Naive thymus-derived CD4-positive, alpha-beta T cell (primary cell): ENCODE measurements at places on chromosomes 5 and 9. TPM values are rescaled to one million over a fixed set of nuclear protein-coding genes. Genes with fewer than 3 reads are reported as not detected.

DNA sequence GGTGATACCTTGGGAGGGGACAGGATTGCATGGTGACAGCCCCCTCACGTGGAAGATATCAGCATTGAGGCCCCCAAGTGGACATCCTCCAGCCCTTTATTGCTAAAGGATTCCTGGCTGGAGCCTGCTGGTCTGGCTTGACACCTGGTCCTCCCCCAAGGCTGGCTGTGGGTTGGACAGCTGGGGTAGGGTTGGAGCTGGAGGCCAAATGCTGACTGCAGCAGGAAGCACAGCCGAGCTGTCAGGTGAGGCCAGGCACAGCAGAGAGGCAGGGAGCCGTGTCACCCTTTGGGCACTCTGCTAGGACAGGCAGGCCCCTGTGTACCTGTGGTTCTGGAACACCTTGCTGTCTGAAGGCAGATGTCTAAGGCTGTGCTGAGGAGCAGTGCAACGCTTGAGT is 2.2 kb downstream of the CACFD1 start:
- peaks cover 6% of the 10 kb centered on the region for H3K4me1 ChIP-seq
- no peaks in the 10 kb centered on the region for H3K36me3 ChIP-seq
- H3K27me3 ChIP-seq = no peaks in the 10 kb centered on the region
- DNase-seq = no peak
- no peak overlapping the region for H3K4me3 ChIP-seq

CDH9 gene
- not detected for total RNA-seq

DNA sequence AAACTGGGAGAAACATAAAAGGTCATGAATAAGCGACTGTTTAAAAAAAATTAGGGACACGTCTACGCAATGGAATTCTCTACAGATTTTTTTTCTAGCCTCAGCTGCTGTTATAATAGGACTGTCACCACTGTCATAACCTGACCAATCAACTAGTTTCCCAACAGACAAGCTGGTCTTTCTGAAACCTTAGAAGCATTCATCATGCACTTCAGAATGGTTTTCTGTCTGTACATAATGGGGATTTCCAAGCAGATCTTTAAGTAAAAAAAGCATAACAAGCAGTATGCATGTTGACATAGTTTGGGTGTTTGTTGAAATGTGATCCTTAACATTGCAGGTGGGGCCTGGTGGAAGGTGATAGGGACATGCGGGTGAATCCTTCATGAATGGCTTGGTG is 58.3 kb upstream of the SEMA6A start:
- H3K4me1 ChIP-seq = no peaks in the 10 kb centered on the region
- H3K4me3 ChIP-seq = no peak overlapping the region
- H3K36me3 ChIP-seq = no peaks in the 10 kb centered on the region

TXNDC8 gene
- total RNA-seq = not detected

DNA sequence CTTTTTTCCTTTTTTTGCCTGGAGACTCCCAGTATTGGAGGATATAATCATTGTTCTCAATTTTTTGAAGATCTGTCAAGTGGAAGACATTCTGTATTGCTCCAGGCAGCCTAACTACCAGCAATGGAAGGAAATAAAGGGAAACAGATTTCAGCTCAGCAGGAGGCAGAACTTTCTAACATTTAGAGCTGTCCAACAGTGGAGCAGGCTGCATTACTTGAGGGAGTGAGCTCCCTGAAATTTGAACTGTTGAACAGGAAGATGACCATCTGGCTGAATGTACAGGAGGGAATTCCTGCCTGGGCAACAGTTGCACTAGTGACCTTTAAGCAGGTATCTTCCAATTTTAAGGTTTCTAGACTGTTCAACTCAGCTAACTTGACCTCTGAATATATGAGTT is 1.1 kb upstream of the GAPVD1 start:
- no peak for DNase-seq
- H3K4me1 ChIP-seq = peaks cover 8% of the 10 kb centered on the region
- H3K27me3 ChIP-seq = no peaks in the 10 kb centered on the region
- peaks cover 5% of the 10 kb centered on the region for H3K36me3 ChIP-seq
- no peak overlapping the region for H3K27ac ChIP-seq

GALNT12 gene
- 12.5 TPM for total RNA-seq

GRCh38 chr9:33740075-33740474 is 55.3 kb upstream of the PRSS3 start:
- no peaks in the 10 kb centered on the region for H3K27me3 ChIP-seq
- DNase-seq = no peak
- H3K4me1 ChIP-seq = no peaks in the 10 kb centered on the region
- no peak overlapping the region for H3K27ac ChIP-seq

GRCh38 chr5:152474961-152475360 is 69.9 kb upstream of the NMUR2 start:
- no peak overlapping the region for H3K4me3 ChIP-seq
- H3K4me1 ChIP-seq = no peaks in the 10 kb centered on the region
- no peaks in the 10 kb centered on the region for H3K27me3 ChIP-seq
- no peak for DNase-seq
- H3K36me3 ChIP-seq = no peaks in the 10 kb centered on the region

GRCh38 chr9:138077126-138077525 is 199.5 kb downstream of the CACNA1B start:
- H3K4me3 ChIP-seq = no peak overlapping the region
- no peaks in the 10 kb centered on the region for H3K27me3 ChIP-seq
- H3K4me1 ChIP-seq = no peaks in the 10 kb centered on the region
